ENCODE measurements at places on chromosomes 1 and 21. TPM values are rescaled to one million over a fixed set of nuclear protein-coding genes. Genes with fewer than 3 reads are reported as not detected.

The DFFB gene
- total RNA-seq: 2.1 TPM

The TCP10L gene
- not detected for total RNA-seq

The C1QTNF12 gene
- total RNA-seq: 1.0 TPM

The NBPF20 gene
- 3.7 TPM for total RNA-seq

The IGSF3 gene
- 28.7 TPM for total RNA-seq

The KANK4 gene
- 8.4 TPM for total RNA-seq

The THEM5 gene
- total RNA-seq: not detected

The TNFRSF25 gene
- 3.7 TPM for total RNA-seq

The RRP1 gene
- total RNA-seq: 10.4 TPM

The OR2W3 gene
- 2.1 TPM for total RNA-seq

The IGSF9 gene
- total RNA-seq: under 0.01 TPM

The AMY1C gene
- total RNA-seq: not detected

The TBX15 gene
- total RNA-seq: 49.6 TPM

The SLC30A10 gene
- 1.0 TPM for total RNA-seq

The CELF3 gene
- under 0.01 TPM for total RNA-seq

The GJB5 gene
- total RNA-seq: not detected

The PLA2G2A gene
- total RNA-seq: not detected

The MATN1 gene
- total RNA-seq: 1.6 TPM

The BGLAP gene
- 1.0 TPM for total RNA-seq

The CLCNKA gene
- under 0.01 TPM for total RNA-seq

The MARK1 gene
- total RNA-seq: 9.9 TPM

The MANEAL gene
- total RNA-seq: 2.1 TPM

The GPR153 gene
- total RNA-seq: 4.7 TPM

The CD1B gene
- not detected for total RNA-seq

The FCER1G gene
- 16.2 TPM for total RNA-seq

The C1QC gene
- total RNA-seq: 30.3 TPM

The GBP2 gene
- 1.6 TPM for total RNA-seq

The S100A3 gene
- total RNA-seq: not detected

The NBPF6 gene
- not detected for total RNA-seq

The PRDM2 gene
- 23.0 TPM for total RNA-seq

The LRRC38 gene
- 10.4 TPM for total RNA-seq

The SYPL2 gene
- total RNA-seq: 38.6 TPM

The RCC1 gene
- total RNA-seq: 21.9 TPM

The FALEC gene
- total RNA-seq: not detected

The DNAJC6 gene
- 2.6 TPM for total RNA-seq

The KLHDC7A gene
- not detected for total RNA-seq

The LAD1 gene
- total RNA-seq: 3.1 TPM

The CA6 gene
- total RNA-seq: not detected

The DMRTA2 gene
- under 0.01 TPM for total RNA-seq

The ZBED6 gene
- 11.0 TPM for total RNA-seq

The WNT3A gene
- total RNA-seq: not detected

The CYP4A22 gene
- not detected for total RNA-seq

The BATF3 gene
- 0.52 TPM for total RNA-seq

The CXADR gene
- 0.52 TPM for total RNA-seq

The C1orf21 gene
- total RNA-seq: 16.7 TPM

The SSR2 gene
- 276 TPM for total RNA-seq

The RORC gene
- total RNA-seq: 8.9 TPM

The TDRD10 gene
- 1.0 TPM for total RNA-seq

The SLAMF7 gene
- total RNA-seq: 0.52 TPM

The SFN gene
- not detected for total RNA-seq

The RUSC1 gene
- total RNA-seq: 9.4 TPM

The MSH4 gene
- total RNA-seq: 1.0 TPM

The SYTL1 gene
- total RNA-seq: under 0.01 TPM

The KIF14 gene
- 1.0 TPM for total RNA-seq

The HSPG2 gene
- total RNA-seq: 152 TPM

The CHI3L1 gene
- total RNA-seq: 1.0 TPM

The TNFSF4 gene
- 2.6 TPM for total RNA-seq

All from skeletal muscle tissue (tissue), 5 donors.